Naive thymus-derived CD8-positive, alpha-beta T cell (primary cell): ENCODE measurements at places on chromosomes 7 and 10.

DNA sequence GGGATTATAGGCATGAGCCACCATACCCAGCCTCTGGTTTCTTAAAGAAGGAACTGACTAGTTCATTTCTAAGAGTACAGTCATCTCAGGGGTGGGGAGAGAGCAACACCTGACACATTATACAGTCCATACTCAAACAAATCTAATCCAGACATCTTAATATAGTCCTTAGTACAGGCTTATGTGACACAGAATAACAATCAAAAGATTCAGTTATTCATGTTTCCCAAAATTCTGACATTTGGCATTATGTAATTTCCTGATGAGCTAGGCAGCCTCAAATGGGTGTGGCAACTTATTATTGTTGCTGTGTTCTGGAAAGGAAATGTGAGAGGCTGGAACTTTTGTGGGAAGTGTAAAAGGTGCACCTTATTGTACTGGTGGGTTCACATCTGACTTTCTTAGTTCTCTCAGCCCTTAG, 116.3 kb downstream of the WDFY4 start:
- DNase-seq: no peak

GRCh38 chr10:878333-878759, 53.2 kb downstream of the LARP4B start:
- DNase-seq: no peak

GRCh38 chr10:124221356-124222317, 128.2 kb upstream of the CHST15 start:
- no peak for DNase-seq

- DNase-seq: no peak
Measured at GRCh38 chr7:46478046-46478445, 557.0 kb upstream of the IGFBP3 start.

DNA sequence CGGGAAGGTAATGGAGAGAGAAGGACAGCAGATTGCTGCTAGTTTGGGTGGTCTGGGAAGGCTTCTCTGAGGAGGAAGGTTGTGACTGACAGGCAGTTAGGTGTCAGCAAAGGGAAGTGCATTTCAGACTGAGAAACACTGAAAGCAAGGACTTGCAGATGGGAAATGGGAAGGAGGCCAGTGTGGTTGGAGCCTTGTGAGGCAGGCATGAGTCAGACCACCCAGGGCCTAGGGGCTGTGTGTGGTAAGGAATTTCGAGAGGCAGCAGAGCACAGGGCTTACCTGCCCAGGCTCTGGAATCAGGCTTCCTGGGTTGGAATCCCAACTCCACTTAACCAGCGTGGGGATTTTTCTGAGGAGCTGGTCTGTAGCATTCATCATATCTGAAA, 53.5 kb downstream of the NRF1 start:
- no peak for DNase-seq

GRCh38 chr7:80445351-80445750, 66.5 kb downstream of the GNAT3 start:
- DNase-seq: no peak
